ENCODE measurements at places on chromosomes 16 and 17.

DNA sequence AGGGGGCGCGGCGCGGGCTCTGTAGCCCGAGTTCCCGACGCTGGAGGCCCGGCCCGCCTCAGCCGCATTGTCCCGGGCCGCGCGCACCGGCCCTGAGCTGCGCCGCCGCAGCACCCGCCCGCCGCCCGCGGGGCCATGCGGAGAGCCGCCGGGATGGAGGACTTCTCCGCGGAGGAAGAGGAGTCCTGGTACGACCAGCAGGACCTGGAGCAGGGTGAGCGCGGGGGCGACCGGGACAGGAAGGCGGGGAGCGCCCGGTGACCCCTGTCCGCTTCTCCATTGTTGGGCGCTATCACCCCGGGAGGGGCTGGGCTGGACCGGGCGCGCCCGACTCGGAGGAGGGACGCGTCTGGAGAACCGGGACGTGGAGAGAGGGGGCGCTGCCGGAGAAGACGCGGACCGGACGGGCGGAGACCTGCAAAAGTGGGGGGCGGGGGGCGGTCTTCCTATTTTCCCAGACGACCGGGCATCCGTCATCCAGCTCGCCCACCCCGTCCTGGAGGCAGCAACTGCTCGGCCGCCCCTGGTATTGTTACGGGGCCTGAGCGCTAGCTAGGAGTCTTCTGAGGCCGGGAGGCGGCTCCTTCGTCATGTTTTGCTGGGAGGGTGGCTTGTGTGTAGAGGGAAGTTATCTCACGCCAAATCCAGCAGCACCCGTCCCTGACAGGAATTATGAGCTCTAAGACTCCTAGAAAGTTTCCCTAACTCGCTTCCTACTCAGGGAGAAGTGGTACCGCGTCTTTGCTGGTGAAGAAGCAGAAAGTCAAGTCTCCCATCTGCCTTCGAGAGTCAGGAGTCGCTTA lies 678 bp downstream of the CDR2L start:
- DNase-seq, result peak; percentile 23

GRCh38 chr16:11481987-11482386 lies 104.7 kb downstream of the LITAF start:
- DNase-seq, result no peak

GRCh38 chr17:27993723-27994310 lies 48.7 kb upstream of the NLK start:
- DNase-seq, result no peak

DNA sequence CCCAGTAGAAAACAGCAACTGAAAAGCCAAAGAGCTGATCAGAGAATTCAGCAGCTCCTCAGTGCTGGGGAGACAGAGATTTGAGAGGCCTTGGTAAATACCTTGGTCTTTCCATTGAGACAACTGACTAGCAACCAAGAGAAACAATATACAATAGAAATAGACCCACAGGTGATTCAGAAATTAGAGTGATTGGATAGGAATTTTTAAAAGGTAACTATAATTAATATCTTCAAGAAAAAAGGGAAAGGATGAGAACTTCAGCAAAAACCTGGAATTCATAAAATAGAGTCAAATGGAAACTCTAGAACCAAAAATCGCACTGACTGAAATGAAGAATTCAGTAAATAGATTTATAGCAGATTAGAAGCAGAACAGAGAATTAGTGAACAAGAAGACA lies 32.5 kb upstream of the ITGAX start:
- DNase-seq, result no peak

DNA sequence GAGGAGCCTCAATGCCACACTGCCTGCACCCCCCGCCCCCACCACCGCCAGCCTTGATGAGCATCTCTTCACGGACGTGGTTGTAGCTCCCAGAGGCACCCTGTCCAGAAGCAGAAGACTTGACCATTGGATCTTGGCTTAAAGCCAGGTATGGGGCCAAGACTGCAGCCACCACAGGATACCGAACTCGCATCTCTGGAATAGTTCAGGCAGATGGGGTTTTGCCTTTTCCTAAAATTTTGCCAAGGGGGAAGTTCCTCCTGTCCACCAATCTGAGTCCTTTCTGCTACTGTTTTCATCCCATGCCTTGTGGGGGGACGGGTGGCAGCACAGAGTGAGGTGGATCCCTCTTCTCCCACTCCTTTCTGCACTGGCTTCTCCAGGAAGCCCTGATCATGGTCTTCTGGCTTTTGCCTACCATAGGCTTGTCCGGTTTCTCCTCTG lies 939 bp downstream of the CORO6 start:
- no peak for DNase-seq

GRCh38 chr16:47626246-47626645 lies 165.1 kb downstream of the PHKB start:
- no peak for DNase-seq

GRCh38 chr17:15309236-15309635 lies 32.2 kb downstream of the TEKT3 start:
- no peak for DNase-seq

DNA sequence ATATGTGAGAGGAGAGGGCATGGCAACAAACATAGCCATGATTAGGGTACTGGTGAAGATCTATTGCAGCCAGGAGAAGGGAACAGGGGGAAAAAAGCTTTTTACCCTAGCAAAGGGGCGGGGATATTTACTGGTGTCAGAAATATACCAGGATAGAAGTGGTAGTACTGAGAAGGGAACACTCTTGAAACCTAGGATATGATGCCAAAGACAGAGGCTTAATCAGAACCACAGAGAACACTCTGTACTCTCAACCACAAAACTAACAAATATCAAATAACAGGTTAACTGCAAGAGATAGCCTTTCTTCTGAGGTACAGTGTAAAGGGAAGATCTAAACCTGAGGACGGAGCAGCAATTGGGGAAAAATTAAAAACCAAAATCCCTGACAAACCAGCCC lies 112.2 kb downstream of the KIF2B start:
- DNase-seq, result no peak

DNA sequence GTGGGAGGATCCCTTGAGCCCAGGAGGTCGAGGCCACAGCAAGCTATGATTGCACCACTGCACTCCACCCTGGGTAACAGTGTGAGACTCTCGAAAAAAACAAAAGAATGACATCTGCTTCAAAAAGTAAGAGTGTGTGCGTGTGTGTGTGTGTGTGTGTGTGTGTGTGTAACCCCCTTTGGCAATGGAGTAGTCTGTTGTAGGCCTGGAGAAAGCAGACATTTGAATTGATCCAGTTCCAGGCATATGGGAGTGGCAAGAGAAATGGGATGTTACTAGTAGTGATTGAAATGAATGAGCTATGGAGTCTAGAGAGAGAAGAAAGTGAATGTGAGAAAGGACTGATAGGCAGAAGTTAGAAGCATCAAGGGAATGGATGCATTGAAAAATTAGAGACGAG lies 9.9 kb downstream of the CASC3 start:
- no peak for DNase-seq

DNA sequence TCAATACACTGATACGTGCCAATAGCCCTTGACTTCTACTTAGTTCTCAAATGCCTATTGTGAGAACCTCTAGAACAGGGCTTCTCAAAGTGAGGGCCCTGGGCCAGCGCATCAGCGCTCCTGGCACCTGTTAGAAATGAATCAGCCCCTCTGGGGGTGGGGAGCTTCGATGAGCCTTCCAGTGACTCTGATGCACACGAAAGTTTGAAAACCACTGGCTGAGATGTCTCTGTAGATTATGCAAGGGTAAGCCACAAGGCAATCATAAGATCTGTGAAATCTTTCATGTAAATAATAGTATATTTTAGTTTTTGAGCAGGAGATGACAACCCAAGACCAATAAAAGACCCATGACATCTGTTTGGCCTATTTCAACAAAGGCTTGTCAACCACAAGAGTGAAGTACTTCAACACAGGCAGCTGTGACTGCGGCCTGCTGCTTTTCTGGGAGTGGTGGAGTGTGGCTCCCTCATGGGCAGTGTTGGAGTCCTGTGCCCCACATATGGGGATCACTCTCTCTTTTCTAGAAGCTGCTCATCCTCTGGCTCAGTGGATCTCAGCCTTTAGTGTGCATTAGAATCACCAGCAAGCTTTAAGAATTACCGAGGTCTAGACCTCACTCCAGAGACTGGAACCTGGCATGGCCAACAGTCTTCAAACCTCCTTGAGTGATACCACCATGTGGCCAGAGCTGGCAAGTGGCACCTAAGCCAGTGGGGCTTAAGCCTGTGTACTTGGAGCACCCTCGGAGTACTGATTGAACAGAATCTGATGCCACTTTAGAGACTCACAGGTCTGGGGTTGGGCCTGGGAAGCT lies 5.8 kb downstream of the MTHFSD start:
- no peak for DNase-seq

Data from stimulated activated CD4-positive, alpha-beta T cell treated with anti-CD3 and anti-CD28 coated beads, TNF-alpha, amount 100 ng/mL, for 48 hours (primary cell).